ENCODE measurements at places on chromosomes 1 and 21.

GRCh38 chr1:215267495-215267894, 185.0 kb downstream of the KCNK2 start:
- no peak for DNase-seq

GRCh38 chr1:3656450-3657095, 4.3 kb downstream of the TP73 start:
- peak; percentile 3 for DNase-seq

- no peak for DNase-seq
Observed at GRCh38 chr1:68228851-68229250, 3.5 kb downstream of the WLS start.

GRCh38 chr1:5456090-5456811, 536.0 kb downstream of the NPHP4 start:
- DNase-seq = no peak

DNA sequence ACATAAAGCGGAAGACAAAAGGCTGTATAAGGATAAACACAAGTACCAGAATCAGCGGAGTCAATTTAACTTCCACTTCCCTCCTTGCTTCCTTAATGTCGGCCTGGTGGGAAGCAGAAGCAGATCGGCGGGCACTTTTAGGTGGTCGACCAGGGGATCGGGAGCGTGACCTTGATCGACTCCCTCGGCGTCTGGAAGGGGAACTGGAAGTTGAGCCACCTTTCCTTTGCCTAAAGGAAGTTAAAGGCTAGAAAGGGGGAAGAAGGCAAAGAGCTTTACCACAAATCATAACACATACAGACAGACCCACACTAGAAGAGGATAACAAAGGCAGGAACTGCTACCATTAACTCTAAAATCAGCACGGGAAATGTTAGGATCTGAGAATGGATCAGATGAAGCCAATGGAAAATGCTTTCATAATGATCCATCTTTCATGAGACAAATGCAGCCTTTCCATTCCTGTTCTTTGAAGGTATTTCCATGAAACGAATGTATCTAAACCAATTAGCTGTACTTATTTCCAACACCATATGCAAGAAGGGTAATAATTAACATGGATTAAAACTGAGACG, 5.7 kb downstream of the LBR start:
- no peak for DNase-seq

- no peak for DNase-seq
Observed at GRCh38 chr1:46102769-46103476, 29.5 kb downstream of the PIK3R3 start.

DNA sequence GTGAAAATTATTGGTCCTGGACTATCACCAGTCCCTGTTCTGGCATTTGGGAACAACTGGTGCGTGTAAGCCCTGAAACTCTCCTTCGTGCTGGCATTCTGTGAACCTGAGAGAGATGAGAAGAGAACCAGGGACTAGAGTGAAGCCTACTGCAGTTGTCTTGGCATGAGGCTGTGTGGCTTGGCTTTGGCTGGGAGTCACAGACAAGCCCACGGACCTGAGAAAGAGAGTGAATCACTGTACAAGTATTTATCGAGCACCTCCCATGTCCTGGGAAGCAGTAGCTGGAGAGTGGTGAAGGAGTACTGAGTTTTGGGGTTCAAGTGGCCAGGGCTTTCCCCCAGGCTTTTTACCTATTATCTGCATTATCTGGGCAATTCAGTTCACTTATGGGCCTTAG, 63.3 kb downstream of the FGGY start:
- no peak for DNase-seq

- no peak for DNase-seq
Observed at GRCh38 chr1:206662396-206663092, 22.2 kb upstream of the MAPKAPK2 start.

DNA sequence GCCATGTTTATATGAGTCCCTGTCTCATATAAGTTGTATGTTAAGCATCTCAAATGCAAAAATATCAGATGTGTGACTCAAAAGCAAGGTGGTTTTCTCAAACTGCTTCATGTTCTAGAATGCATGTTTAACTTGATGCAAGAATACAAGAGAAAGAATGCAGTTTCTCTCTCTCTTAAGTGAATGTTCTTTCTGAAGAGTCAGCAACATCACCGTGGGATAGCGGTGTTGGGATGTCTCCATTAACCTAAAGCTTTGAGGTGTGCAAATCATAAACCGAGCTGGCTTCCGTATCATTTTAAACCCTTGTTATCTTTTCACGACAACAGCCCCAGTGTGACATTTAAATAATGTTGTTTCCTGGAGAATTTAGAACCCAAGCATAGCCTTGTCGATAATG, 48.4 kb upstream of the TARBP1 start:
- DNase-seq = no peak

- no peak for DNase-seq
Observed at GRCh38 chr1:203072911-203073310, 12.9 kb downstream of the MYOG start.

DNA sequence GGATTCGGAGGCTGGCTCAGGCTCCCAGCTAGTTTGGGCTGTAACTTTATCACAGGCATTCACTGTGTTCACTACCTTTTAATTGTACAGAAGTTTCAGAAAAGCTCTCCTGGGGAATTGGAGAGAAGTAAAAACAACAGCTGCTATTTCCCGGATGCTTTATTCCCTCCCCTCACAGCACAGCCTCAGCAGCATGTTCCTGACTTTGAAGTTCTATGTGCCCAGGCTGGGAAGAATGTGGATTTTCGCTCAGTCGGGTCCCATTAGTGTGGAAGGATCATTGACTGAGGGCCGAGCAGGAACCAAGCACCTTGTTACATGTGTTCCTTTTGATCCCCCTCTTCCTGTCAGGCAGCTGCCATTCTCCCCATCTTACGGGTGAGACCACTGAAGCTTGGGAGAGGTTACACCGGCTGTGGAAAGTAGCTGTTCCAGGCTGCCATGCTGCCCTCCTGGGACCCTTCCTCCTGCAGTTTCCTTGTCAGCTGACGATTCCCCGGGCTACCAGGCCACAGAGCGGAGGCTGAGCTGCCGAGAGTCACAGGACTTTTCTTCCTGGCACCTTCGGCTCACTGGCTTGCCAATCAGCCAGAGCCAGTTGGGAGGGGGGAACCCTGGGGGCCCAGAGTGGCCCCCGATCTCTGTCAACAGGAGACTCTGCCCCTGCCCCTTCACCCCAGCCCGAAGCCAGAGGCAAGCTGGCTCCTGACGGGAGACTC, 223.1 kb upstream of the TMEM51 start:
- DNase-seq = no peak

- no peak for DNase-seq
Observed at GRCh38 chr1:163205513-163205912, 2.8 kb upstream of the RGS5 start.

DNA sequence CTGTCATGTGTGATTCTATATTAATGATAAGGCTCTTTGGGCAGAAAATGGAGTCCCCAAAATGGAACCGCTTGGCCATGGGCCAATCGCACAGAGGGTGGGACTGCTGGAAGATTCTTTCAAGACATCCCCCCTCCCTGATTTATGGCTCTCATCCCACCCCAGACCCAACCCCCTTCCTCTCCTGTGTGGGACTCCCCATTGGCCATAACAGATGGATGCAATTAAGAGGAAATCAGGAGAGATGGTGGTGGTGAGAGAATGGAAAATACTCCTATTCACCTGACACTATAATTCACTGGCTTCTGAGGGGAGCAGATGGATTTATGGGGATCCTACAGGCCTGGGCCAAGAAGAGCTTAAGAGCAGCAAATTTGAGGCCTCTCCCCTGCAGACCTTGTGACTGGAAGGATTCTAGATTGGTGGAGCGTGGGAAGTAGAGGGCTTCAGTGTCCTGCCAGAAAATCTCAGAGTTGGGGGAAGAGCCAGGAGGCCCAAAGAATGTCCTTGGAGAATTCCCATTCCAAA, 1.7 kb downstream of the IGFN1 start:
- DNase-seq = no peak
